ENCODE measurements at places on chromosomes 1 and 21. TPM values are rescaled to one million over a fixed set of nuclear protein-coding genes. Genes with fewer than 3 reads are reported as not detected.

FCMR gene
- 1.1 TPM for total RNA-seq

TFAP2E gene
- 0.44 TPM for total RNA-seq

GUCA2A gene
- total RNA-seq = 8.8 TPM

MMEL1 gene
- total RNA-seq = not detected

SMAP2 gene
- 33.1 TPM for total RNA-seq

C1orf94 gene
- total RNA-seq = not detected

OR10Z1 gene
- total RNA-seq = not detected

HRNR gene
- not detected for total RNA-seq

PLEKHG5 gene
- total RNA-seq = 12.0 TPM

TMCO1 gene
- 68.8 TPM for total RNA-seq

GRCh38 chr1:208159555-208160258 is 84.5 kb downstream of the PLXNA2 start:
- H3K4me3 ChIP-seq = no peak overlapping the region
- H3K36me3 ChIP-seq = no peaks in the 10 kb centered on the region
- no peak overlapping the region for H3K27ac ChIP-seq
- H3K27me3 ChIP-seq = no peaks in the 10 kb centered on the region

DNA sequence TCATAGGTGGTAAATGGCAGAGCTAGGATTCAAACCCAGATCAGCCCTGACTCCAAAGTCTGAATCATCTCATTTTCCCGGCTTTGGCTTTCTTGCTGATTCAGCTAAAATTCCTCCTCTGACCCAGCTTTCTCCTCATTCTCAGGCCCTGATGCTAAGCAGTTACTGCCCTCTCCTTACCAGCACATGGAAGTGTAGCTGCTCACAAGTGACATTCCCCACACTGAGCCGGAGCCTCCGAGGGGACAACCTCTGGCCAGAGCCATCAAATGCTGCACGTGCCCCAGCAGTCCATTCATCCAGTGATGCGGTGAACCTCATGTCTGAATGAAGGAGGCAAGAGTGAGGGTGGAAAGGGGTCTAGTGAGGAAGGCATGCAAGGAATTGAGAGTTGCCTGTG is 11.1 kb downstream of the ITGA10 start:
- DNase-seq = no peak
- H3K27ac ChIP-seq = no peak overlapping the region
- no peaks in the 10 kb centered on the region for H3K27me3 ChIP-seq
- peaks cover under 1% of the 10 kb centered on the region for H3K4me1 ChIP-seq
- no peak overlapping the region for H3K4me3 ChIP-seq
- H3K36me3 ChIP-seq = no peaks in the 10 kb centered on the region

- H3K4me1 ChIP-seq = no peaks in the 10 kb centered on the region
- H3K27ac ChIP-seq = no peak overlapping the region
- H3K4me3 ChIP-seq = no peak overlapping the region
- no peaks in the 10 kb centered on the region for H3K27me3 ChIP-seq
These were observed 44.8 kb downstream of the PCNT start for GRCh38 chr21:46368533-46369285.

DNA sequence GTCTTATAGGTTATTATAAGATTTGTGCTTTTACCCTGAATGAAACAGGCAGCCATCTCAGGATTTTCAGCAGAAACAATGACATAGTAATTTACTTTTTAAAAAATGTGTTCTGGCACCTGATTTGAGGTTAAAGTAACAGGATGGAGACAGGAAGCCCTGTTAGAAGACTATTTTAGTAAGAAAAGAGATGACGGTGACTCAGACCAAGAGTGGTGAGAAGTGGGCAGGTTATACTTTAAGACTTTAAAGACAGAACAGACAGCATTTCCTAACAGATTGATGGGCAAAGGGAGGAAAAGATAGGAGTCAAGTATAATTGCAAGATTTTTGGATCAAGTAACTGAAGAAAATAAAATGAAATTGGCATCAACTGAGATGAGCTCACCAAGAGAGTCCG is 436.8 kb upstream of the NR5A2 start:
- no peaks in the 10 kb centered on the region for H3K27me3 ChIP-seq
- H3K36me3 ChIP-seq = no peaks in the 10 kb centered on the region
- no peak for DNase-seq
- no peaks in the 10 kb centered on the region for H3K4me1 ChIP-seq
- H3K4me3 ChIP-seq = no peak overlapping the region

GRCh38 chr1:229194096-229194495 is 76.8 kb upstream of the RAB4A start:
- H3K4me1 ChIP-seq = peaks cover 2% of the 10 kb centered on the region
- no peak for DNase-seq
- H3K27me3 ChIP-seq = no peaks in the 10 kb centered on the region
- H3K36me3 ChIP-seq = no peaks in the 10 kb centered on the region

- no peak for DNase-seq
- H3K36me3 ChIP-seq = no peaks in the 10 kb centered on the region
- H3K4me1 ChIP-seq = no peaks in the 10 kb centered on the region
These were observed 22.1 kb downstream of the SLC2A7 start for GRCh38 chr1:9004031-9004699.

- no peaks in the 10 kb centered on the region for H3K36me3 ChIP-seq
- no peak overlapping the region for H3K27ac ChIP-seq
- DNase-seq = no peak
- no peaks in the 10 kb centered on the region for H3K4me1 ChIP-seq
These were observed 284.1 kb downstream of the BRINP3 start for GRCh38 chr1:190193508-190194115.

DNA sequence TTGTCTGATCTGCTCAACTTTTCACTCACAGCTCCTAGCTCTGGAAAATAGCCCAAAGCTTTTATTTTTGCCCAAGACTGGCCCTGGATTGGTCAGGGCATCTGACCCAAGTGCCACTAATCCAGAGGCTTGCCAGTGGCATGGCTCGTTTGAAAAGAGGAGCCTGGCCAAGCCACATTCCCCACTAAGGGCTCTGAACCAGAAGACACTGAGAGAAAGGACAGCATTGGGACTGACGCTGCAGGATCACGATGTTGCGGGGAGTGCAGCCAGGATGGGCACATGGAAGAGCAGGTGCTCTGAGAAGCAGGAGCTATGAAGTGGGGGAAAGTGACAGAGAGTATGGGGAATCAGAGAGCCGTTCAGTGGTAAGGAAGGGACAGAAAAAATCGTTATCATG is 44.9 kb upstream of the TSPAN2 start:
- no peaks in the 10 kb centered on the region for H3K36me3 ChIP-seq
- DNase-seq = no peak
- H3K27me3 ChIP-seq = no peaks in the 10 kb centered on the region

DNA sequence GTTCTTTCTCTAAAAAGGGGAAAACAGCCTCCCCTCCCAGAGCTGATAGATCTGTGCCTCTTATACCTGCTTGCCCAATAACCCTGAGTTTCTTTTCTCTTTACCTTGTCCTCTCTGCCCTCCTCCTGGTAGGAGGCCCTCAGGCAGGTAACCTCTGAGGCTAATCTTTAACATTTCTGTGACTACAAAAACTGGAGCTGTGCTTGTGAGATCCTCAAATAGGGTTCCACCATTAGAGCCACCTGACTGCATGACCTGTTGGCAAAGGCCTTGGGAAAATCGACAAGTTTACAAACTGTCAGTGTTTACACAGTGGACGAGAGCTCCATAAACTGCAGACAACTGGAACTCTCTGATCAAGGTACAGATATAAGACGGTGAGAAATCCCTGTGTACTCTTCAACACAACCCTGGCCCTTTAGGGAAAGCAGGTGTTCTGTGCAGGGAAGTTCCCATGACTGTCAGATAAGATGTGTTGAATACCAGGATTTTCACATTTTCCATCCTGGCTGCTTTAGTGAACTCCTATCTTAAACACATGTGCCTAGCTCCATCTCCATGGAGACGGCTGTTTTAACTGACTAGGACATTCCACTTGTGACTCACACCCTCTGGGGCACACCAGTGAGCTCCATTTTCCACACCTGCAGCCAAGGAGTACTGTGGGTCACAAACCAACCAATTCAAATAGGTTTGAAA is 38.3 kb downstream of the ECE1 start:
- no peaks in the 10 kb centered on the region for H3K27me3 ChIP-seq
- H3K36me3 ChIP-seq = peaks cover 5% of the 10 kb centered on the region
- no peaks in the 10 kb centered on the region for H3K4me1 ChIP-seq
- no peak for DNase-seq
- H3K27ac ChIP-seq = peak overlapping the region; percentile 91
- H3K4me3 ChIP-seq = no peak overlapping the region

DNA sequence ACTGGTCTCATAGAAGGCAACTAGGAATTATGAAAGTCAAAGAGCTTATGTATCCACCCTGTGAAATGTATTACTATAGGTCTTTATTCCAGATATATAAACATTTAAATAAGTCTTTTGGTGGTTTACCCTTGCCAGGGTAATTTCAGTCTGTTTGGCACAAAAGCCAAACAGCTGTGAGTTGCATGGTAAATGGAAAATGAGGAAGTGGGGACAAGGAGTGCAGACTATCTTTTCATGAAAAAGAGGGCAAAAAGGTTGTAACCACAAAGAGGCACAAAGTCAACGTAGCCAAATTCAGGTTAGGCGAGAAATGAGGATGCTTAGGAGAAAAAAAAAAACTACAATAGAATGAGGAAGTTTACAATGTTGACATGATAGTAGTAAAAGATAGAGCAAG is 492.3 kb upstream of the PRMT6 start:
- no peaks in the 10 kb centered on the region for H3K4me1 ChIP-seq
- H3K27ac ChIP-seq = no peak overlapping the region
- H3K27me3 ChIP-seq = no peaks in the 10 kb centered on the region
- DNase-seq = no peak
- H3K36me3 ChIP-seq = no peaks in the 10 kb centered on the region

DNA sequence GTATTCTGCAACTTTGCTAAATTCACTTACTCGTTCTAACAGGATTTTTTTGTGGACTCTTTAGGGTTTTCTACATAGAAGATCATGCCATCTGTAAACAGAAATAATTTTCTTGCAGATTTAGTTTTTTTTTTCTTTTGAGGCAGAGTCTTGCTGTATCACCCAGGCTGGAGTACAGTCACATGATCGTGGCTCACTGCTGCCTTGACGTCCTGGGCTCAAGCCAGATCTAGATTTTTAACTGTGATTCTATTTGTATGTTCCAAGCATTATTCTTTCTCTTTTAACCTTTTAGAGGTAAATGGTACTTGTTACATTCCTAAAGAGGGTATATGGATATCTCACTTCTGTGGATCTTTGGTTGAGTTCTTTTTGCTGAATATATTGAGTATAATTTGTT is 18.6 kb downstream of the FABP3 start:
- no peaks in the 10 kb centered on the region for H3K27me3 ChIP-seq
- no peak overlapping the region for H3K27ac ChIP-seq
- DNase-seq = no peak
- H3K4me3 ChIP-seq = no peak overlapping the region
- no peaks in the 10 kb centered on the region for H3K36me3 ChIP-seq

GRCh38 chr1:43913666-43914360 is 19.8 kb upstream of the ARTN start:
- DNase-seq = no peak
- H3K36me3 ChIP-seq = no peaks in the 10 kb centered on the region
- peak overlapping the region; percentile 69 for H3K27ac ChIP-seq
- H3K4me1 ChIP-seq = no peaks in the 10 kb centered on the region
- no peaks in the 10 kb centered on the region for H3K27me3 ChIP-seq

DNA sequence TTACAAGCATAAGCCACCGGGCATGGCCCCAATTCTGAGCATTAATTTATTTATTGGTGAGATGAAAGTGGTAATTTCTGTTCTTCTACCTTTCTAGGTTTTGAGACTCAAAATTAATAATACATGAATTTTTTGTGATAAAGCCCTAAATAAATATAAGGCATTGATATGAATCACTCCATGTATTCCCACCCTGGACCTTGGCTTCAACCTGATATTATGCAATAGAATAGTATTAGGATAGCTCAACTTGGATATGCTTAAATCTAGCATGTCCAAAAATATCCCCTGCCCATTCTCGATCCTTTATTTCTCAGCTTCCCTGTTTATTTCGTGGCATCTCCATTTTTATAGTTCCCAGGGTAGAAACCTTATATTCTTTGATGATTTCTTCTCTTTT is 2.5 kb downstream of the AGL start:
- no peak overlapping the region for H3K4me3 ChIP-seq
- H3K27me3 ChIP-seq = no peaks in the 10 kb centered on the region
- no peaks in the 10 kb centered on the region for H3K4me1 ChIP-seq
- H3K27ac ChIP-seq = no peak overlapping the region
- DNase-seq = no peak

DNA sequence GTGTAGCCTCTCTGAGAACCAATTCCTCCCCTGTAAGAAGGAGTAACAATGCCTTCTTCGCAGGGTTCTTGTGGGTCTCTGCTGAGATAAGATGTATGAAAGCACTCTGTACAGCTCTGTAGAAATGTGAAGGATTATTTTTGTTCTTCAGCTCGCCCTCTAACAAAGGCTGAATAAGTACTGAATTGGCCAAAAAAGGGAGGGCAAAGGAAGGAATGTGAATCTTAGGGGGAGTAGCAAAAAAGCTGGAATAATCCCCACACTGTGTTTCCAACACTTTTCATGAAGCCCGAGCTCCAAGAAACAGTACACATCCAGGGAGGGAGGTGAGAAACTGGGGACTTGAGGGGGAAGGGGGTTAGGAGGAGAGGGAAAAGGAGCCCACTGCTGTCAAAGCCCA is 14.0 kb upstream of the SLC41A1 start:
- H3K27ac ChIP-seq = no peak overlapping the region
- no peak for DNase-seq
- H3K4me1 ChIP-seq = no peaks in the 10 kb centered on the region
- H3K36me3 ChIP-seq = no peaks in the 10 kb centered on the region
- H3K4me3 ChIP-seq = no peak overlapping the region
- no peaks in the 10 kb centered on the region for H3K27me3 ChIP-seq

DNA sequence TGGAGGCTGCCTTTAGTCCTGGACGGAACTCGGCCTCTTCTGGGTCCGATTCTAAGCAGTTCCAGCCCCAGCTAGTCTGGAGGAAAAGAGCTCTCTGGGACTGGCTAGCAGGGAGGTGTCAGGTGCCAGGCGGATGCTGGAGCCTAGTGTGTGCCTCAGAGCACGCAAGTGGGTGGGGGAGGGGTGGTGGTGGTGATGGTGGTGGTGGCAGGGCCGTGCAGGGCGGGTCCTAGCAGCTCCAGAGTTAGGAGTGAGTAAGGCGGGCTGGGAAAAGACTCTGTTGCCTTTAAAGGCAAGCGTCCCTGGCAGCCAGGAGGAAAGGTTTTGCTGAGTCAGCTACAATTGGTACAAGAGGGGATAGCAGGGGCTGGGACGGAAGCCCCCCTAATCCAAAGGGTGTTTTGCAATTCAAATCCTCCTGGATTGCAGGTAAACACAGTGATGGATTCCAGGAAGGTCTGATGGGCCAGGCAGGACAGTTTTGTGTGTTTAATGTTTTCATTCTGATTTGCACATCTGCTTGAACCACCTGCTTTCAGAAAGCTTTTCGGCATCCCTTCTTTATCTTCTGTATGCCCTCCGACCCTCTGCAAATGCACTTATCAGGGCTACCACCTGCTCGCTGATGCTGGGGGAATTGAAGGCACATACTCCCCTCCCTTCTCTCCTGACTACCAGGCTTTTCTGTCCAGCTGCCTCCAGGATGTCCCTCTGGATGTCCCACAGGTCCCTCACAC is 4.1 kb upstream of the SLC2A1 start:
- H3K36me3 ChIP-seq = no peaks in the 10 kb centered on the region
- H3K4me1 ChIP-seq = no peaks in the 10 kb centered on the region
- H3K4me3 ChIP-seq = no peak overlapping the region
- no peaks in the 10 kb centered on the region for H3K27me3 ChIP-seq
- no peak for DNase-seq

Data from breast epithelium (tissue), 4 donors.